ENCODE measurements at places on chromosomes 3 and 15.

- no peak for DNase-seq
Measured at GRCh38 chr3:44108481-44108880, 133.2 kb upstream of the TOPAZ1 start.

DNA sequence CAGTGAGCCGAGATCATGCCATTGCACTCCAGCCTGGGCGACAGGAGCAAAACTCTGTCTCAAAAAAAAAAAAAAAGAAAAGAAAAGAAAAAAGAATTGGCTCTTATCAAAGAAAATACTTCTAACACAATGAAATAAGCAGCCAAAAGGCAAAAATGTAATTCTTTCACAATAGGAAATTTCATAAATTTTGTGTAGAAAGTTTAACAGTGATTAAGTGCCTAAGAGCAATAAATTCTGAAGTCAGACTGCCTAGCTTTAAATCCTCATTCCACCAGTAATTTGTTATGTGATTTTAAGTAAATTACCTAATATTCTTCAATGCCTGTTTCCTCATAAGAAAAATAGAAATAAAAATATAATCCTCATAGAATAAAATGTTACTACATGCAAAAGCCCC, 24.6 kb downstream of the HLTF start:
- no peak for DNase-seq

- DNase-seq = no peak
Measured at GRCh38 chr3:31102196-31102879, 207.9 kb upstream of the GADL1 start.

- no peak for DNase-seq
Measured at GRCh38 chr3:155730843-155731242, 14.0 kb downstream of the PLCH1 start.

DNA sequence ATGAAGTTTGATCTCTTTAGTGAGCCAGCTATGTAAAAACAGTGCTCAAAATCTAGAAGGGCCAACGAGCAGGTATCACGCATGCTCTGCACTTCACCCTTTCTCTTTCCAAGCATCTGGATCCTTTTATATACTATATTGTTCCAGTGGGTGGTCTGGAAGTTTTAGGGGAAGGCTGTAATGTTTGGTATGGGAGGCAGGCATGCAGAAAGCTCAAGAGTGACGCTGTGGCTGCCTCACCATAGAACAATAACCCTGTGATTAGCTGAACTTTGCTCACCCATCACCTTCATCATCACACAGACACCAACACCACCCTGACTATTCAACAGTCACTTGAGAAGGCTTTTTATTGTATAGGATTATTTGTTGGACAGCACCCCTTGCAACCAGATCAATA, 81.6 kb downstream of the FBN1 start:
- no peak for DNase-seq

- no peak for DNase-seq
Measured at GRCh38 chr15:81302701-81303109, 21.2 kb downstream of the STARD5 start.

DNA sequence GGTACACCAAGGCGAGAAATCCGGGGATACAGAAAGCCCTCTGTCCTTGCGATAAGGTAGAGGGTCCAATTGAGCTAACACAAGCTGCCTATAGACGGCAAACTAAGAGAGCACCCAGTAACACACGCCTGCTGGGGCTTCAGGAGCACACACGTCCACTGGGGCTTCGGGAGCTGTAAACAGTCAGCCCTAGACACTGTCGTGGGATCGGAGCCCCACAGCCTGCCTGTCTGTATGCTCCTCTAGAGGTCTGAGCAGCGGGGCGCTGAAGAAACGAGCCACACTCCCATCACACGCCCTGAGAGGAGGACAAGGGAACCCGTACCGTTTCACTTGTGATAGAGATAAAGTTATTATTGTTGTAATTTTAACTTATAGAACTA, 486 bp downstream of the SAMMSON start:
- no peak for DNase-seq

DNA sequence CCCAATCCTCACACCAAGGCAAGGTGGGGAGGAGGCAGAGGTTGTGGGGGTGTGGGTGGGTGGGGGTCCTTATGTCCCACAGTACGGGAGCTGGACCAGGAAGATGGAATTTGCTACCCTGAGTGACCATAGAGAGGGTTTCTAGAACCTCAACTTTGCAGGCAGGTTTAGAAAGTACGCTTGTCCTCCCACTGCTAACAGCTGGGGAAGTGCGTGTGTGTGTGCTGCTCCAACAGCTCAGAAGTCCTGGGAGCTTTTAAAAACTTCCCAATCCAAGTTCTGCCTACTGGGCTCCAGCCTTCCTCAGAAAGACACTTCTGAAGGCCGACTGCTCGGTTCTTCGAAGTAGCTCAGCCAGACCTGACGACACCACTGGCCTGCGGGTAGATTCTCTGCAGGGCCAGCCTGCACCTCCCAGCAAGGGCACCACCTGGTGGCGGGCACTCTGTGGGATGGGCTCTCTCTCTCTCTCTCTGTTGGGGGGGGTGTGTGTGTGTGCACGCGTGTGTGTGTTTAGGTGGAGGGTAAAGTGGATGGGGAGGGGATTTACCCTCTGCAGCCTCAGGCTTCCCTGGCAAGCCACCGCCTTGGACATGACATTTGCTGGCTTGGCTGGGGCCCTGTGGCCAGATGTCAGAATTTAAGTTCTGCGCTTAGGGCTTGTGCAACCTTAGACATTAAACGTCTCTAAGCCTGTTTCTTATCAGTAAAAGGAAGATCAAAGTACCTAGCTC, 15.6 kb downstream of the TMEM158 start:
- peak; percentile 55 for DNase-seq

GRCh38 chr3:39139442-39139841, 13.9 kb downstream of the CSRNP1 start:
- no peak for DNase-seq

DNA sequence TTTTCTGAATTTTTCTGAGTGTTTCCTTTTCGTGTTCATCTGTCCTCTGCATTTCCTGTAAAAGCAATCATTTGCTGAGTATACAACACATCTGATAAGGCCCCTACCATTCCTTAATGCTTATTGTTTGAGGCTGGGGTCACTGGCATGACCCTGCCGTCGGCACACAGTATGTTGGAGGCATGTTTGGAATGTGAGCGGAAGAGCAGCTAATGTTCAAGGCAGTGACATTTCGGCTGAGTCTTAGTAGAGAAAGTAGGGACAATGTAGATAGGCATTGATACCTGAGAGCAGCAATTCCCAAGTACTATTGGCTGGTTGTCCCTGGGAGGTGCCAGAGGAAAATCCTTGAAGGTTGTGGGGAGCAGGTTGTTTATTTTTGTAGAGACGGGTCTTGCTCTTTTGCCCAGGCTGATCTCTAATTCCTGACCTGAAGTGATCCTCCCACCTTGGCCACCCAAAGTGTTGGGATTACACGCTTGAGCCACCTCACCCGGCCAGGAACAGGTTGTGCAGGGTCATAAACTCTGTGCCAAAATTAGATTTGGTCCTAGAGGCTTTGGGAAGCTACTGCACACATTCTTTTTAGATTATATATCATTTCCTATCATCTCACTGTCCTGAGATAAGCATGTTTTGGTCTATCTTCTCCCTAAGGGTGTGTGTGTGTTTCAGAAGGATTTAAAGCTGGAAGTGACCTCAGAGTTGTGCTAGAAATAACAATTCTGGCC, 13.5 kb downstream of the PTPN23 start:
- no peak for DNase-seq

- no peak for DNase-seq
Measured at GRCh38 chr3:185846037-185846436, 21.2 kb upstream of the IGF2BP2 start.

DNA sequence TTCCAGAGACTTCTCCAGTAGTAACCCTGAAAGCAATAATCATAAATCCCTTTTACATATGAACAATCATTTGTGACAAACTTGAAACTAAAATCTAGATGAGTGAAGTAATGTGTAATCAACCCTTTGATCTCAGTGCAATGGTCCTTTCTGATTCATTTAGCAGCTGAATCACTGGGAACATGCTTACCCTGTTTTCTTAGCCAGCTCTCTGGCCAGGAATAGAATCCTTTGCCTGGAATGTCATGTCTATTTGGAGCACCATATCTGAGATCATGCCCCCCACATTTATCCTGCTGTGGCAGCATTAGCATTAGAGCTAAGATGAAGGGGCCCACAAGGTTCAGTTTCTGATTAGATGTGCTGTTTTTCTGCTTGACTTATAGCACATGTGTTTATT, 309.8 kb downstream of the OXSM start:
- DNase-seq = no peak

DNA sequence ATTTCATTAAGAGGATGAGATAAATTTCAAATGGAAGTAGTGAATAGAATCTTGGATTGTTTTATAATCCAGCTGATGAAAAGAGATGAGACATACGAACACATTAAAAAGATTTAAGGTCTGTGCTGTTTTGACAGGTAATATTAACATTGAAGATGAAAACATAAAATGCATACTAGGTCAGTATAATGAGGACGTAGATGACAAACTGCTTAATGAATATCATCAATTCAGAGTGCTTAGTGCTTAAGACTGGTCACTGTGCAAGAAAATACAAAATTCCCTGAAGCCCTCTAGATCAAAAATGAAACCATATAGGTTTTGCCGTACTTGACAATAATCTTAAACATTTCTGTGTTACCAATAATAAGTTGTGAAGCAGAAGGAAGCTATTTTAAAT, 173.4 kb upstream of the THRB start:
- DNase-seq = no peak

GRCh38 chr3:191383124-191383523, 52.8 kb upstream of the UTS2B start:
- no peak for DNase-seq

DNA sequence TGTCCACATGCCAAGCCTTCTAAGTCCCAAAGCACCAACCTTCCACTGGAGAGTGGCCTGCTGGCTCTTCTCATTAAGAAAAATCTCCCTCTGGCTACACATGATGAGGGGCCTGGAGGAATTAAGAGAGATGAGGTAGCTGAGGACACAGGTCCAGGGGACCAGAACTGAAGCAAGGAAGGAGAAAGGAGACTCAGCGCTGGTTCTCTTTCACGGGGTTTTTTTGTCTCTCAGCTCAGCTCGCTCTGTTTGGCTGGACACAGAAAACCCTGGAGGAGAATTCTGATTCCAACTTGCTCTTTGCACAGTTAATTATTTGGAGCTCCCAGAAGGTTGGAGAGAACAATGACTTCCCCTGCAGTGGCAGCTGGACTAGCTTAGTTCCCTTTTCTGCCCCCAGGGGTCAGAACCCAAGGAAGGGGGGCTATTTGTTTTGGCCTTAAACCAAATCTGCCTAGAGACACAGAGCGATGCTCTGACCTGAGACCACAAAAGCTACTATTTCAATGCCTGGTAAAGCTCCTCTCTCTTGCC, 507.6 kb downstream of the FHIT start:
- DNase-seq = no peak

DNA sequence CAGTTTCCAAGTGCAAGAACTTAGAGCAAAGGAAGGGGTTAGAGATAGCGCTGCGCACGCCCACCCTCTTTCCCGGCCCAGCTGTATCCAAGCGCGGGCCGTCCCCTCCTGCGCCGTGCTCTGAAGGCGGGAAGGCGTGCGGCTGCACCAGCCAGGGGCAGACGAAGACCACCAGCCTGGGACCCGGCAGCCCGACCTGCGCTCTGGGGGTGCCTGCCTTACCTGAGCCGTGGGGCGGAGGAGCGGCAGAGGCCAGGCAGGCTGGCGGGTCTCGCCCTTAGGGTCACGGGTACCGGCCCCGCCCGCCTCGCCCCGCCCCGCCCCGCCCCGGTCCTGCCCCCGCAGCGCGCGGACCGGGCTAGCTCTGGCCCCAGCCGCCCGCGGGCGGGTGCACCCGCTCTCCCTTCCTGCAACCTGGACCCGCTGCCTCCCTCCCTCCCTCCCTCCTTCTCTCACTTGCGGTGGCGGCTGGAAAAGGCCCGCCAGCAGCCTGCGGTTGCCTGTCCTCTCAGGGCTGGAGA, at the start of gene WDR72:
WDR72 (minus strand) TSS at position 253 of the 521 bp plus-strand sequence. CDS start 26,514 bp downstream, outside the sequence.
- no peak for DNase-seq

DNA sequence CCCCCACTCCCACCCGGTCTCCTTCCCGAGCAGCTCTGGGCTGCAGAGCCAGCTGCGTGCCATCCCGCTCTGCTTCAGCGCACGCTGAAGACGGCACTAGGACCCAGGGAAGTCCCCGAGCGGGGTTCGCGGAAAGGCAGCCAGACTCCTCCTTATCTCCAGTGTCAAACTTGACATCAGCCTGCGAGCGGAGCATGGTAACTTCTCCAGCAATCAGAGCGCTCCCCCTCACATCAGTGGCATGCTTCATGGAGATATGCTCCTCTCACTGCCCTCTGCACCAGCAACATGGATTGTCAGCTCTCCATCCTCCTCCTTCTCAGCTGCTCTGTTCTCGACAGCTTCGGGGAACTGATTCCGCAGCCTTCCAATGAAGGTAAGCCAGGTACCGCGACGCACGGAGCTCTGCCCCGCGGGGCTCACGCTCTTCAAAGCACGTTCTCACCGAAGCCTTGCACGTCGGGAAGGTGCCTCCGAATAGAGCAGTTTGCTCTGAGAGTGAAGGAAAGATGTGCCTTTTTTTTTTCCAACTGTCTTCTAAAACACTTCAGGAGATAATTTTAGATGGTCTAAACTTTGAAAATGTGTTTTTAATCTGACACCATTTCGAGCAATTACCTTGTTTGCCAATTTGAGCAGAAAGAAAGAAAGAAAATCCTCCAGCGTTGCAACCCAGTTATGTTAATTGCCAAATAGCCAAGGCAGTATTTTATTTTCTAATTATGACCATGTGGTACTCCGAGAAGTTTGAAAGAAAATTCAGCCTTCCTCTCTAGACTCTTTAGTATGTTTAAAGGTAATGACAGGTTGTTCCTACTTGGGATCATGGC, at the start of gene EPHA3:
EPHA3 (plus strand) TSS at position 161 of the 830 bp plus-strand sequence; CDS start at position 289, 128 bp downstream.
- DNase-seq = no peak

DNA sequence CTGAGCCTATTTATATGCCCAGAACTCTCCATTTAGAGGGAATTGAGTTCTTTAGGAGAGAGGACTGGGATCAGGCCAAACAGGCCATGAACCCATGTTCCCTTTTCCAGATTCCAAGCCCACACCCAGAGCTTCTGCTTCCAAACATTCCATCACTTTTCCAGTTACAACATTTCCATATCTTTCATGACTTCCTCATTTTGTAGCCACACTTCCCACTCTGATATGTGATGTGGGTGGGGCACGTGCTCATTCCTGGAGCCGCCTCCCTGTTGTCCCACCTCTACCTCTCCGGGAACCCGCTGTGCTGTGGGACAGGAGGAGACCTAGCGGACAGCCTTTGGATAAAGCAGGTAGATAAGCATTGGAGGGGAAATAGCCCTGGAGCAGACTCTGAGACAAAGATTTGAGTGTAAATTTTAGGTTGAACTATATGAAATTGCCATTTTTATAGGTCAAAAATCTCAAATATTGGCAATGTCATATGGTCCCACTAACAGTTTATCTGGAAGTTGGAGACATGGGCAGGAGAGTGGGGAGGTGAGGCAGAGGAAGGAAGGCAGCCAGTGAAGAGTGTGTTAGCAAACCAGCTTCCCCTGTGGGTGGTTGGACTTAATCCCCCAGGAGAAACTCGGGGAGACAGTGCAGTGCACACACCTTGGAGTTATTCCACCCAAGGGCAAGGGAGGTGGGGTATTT, 31.8 kb downstream of the CYP8B1 start:
- DNase-seq = no peak

- DNase-seq = no peak
Measured at GRCh38 chr3:513301-513700, 316.7 kb downstream of the CHL1 start.
